AG09309 (cell line): ENCODE measurements at places on chromosomes 7 and 10.

DNA sequence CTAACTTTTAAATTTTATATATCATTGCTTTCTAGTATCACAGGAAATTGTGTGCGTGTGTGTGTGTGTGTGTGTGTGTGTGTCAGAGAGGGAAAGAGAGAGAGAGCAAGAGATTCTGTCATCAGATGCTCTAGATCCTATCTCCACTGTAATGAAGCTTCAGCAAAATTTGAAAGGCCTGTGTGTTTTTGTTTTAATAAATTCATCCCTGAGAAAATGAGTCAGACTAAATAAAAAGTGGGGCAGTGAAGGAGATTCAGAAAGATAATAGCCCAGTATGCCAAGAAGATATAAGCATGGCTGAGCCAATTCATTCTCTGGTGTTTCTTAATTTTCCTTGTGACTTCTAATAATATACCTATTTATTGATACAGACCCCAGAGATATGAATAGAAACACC, 184.2 kb upstream of the TMEM196 start:
- no peak for DNase-seq

DNA sequence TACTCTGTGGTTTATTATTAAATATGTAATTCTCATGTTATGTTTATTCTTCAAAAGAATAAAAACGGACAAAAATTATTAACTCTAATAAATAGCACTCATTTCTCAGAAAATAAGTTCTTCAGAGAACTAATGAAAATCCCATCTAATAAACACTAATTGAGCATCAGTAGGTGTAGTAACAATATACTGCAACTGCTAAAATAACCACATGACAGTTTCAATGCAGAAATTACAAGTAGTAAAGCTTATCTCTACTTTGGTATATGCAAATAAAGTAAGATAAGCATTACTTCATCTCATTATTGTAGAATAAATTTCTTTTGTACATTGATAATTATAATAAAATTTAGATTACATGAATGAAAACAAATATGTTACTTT, 56.4 kb upstream of the DKK1 start:
- no peak for DNase-seq

- DNase-seq = no peak
These were observed 79.0 kb downstream of the PRR15 start for GRCh38 chr7:29642494-29643155.

- no peak for DNase-seq
These were observed 41.8 kb upstream of the ABCB4 start for GRCh38 chr7:87517136-87517815.

GRCh38 chr10:118850418-118851061, 95.8 kb upstream of the CACUL1 start:
- peak; percentile 8 for DNase-seq

GRCh38 chr10:51501396-51501795, 198.0 kb downstream of the CSTF2T start:
- no peak for DNase-seq

GRCh38 chr7:44320141-44320540, 5.3 kb downstream of the CAMK2B start:
- DNase-seq = no peak

DNA sequence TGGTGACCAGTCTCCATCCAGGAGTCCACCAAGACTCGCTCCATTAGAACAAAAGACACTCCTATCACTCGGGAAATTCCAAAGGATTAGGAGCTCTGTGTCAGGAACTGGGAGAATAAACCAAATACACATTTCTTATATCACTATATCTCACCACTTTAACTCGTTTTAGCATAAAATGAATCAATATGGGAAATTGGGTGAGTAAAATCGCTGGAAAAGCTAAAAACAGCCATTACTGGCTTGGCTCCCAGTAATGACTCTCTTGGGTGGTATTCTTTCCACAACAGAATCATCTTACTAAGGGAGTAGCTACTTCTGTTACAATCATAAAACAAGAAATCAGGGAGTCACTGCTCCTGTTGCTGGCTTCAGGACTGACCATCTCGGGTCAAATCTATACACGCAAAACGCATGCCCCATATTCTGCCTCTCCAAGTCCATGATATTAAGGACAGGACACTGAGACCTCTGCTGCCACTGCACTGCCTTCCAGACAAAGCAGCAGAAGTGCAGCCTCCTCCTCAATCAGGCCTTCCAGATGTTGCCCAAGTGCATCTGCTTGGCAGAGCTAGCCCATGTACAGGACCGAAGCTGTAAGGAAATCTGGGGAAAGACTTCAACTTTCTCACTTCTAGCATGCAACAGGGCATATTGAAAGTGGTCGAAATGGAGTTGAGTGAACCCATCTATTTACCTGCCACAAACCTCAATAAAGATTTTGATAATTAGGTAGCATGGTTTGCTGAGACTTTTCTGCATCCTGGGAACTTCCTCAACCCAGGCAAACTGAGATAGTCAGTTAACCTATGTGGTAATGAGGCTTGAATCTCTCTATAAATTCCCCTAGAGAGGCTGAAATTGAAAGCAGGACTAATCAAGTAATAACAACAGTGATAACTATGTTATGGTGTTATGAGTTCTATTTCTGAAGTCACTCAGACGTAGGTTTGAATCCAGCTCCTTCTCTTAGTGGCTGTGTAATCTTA, 14.4 kb upstream of the PANK1 start:
- DNase-seq = peak; percentile 75

- no peak for DNase-seq
These were observed 7.6 kb upstream of the LARP4B start for GRCh38 chr10:938941-939678.

DNA sequence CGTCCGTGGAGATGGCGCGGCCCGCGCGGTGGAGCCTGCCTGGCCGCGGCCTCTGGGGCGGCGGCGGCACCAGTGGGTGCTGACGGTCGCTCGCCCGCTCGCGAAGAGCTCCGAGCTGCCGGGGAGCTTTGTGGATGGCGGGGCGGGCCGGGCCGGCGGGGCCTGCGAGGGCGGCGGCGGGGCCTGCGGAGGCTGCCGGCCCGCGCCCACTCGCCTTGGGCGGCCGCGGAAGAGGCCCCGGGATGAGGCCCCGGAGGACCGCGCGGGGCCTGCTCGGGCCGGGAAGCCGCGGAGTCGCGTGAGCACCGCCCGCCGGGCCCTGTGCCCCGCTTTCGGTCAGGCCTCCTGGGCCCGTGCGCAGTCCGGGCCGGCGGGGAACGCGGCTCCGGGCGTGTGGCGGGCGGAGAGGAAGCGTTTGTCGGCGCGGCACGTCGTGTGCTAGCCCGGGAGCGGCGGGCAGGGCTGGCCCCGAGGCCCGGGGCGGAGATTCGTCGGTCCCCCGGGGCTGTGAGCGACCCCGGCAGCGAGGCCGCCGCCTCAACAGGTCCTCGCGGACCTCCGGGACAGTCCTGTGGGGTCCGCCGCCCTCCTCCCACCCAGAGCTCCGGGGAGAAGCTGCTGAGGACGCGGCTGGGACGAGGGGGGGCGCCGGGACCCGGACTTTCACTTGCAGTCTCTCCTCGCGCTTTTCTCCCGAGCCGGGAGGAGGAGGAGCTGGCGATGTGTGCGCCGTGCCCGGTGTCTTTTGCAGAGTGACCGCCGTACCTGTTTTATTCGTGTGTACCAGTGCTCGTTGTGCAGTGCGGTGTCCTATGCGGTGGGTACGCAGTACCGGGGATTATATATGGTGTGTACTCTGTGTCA, 578 bp downstream of the ZMYND11 start:
- no peak for DNase-seq

GRCh38 chr7:552868-553635, 33.4 kb upstream of the PDGFA start:
- no peak for DNase-seq

GRCh38 chr10:29839826-29840515, 205.2 kb upstream of the SVIL start:
- DNase-seq = no peak

DNA sequence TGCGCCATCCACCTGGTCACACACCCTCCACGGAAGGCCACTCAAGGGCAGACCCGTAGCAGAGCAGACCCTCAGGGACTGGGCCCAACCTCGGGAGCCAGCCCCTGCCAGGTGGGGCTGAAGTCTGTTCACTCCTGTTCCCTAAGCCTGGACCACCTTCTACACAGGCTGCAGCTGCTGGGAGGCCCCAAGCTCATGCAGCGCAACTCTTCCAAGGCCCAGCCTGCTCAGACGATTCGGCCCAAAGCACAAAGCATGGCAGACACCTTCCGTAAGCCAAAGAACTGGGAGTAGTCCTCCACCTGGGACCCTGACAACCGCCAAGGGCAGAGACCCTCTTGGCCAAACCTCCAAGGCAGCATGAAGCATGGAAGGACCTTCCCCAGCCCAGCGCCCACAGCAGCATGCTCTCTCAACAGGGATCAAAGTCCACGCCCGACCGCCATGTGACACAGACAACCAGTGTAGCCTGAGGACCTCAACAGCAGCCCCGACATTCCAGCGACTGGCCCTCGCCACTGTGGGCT, 11.5 kb downstream of the SHH start:
- no peak for DNase-seq

GRCh38 chr7:27605283-27605682, 57.4 kb downstream of the HIBADH start:
- no peak for DNase-seq

GRCh38 chr7:42093349-42093905, 143.6 kb downstream of the GLI3 start:
- DNase-seq = no peak

GRCh38 chr7:123975084-123975483, 50.0 kb downstream of the SPAM1 start:
- no peak for DNase-seq

GRCh38 chr7:54728411-54728810, 30.6 kb downstream of the SEC61G start:
- DNase-seq = no peak

GRCh38 chr7:128935342-128935730, 2.4 kb upstream of the IRF5 start:
- no peak for DNase-seq

DNA sequence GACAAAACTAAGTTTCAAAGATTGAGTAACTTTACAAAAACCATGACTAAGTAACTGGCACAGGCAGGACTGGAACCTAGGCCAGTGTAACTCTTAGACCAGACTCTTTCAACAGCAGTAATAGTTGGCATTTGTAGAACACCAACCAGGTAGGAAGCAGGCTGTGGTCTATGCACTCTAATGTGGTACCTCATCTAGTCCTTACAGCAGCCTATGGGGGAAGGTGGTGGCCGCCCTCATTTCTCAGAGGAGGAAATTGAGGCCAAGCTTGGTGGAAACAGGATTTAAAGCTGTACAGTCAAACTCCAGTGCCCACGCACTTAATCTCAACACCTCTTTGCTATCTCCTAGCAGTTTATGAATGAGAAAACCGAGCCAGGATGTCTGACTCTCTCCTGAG, 165.4 kb upstream of the LRGUK start:
- DNase-seq = no peak

DNA sequence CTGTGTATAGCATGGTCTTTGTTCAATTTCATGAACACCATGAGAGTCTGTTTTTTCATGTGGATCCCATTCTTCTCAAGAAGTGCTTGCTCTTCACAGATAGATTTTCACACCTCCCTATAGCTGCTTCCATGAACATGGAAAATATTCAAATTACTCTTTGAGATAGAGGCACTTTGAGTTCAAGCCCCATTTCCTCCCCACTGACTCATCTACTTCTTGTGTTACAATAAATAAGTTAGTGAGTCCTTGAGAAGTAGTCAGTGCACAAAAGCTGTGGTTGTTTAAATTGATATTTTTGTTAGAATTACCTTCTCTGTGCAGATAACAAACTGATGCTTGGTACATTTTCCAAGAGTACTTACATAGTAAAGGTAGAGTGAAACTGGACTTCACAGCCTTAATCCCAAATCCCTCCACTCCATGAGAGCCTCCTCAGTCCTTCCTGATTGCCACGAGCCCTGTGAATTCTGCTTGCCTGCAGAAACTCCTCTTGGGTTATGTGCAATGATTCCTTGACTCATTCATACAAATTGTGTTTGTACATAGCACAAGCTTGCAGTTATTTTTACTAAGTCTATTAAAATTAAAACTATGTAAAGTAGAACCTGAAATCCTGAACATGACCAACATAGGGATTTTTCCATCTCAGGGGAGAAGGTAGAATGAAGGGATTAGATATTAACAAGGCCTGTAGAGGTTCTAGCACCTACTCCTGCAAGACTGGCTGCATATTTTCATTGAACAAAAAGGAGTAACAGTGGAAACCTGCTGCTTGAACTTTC, 496.2 kb downstream of the TNS3 start:
- no peak for DNase-seq

GRCh38 chr7:26279405-26279804, 12.3 kb upstream of the SNX10 start:
- DNase-seq = no peak

DNA sequence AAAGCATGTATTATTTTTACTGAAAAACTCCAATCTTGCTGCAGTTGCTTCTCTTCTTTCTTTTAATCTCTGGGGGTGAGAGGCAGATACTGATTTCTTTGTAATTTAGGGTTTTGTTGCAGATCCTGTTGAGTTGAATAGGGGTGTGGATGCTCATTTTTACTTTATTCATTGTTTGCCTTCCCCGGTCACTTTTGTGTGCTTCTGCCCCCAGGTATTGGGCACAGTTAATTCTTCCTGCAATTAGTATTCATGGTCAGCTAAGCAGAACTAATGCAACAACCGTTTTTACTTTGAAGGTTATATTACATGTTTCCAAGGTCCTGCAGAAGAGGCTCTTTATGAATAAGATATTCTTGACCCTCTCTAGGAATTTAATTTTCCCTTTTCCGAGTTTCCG, 96.4 kb downstream of the BUB3 start:
- no peak for DNase-seq

- DNase-seq = no peak
These were observed 22.9 kb downstream of the SORCS1 start for GRCh38 chr10:107141524-107142061.

DNA sequence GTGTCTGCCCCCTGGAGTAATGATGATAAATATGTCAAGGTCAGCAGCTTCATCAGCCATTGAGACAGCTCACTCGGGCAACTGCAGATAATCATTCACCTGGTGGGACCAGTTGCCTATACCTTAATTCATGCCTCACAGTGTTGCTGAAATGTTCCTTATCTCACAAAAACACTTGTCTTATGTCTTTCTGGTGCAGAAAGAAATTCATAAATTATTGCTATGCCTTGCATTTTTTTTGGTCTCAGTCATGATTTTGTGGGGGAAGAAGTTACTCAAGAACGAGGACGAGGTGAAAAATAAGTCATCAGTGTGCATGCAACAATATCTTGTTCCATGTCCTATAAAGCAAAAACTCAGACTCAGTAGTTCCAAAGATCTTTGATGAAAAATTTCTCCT, 16.0 kb downstream of the TRIL start:
- DNase-seq = no peak
